ENCODE measurements at places on chromosomes 7 and 10.

DNA sequence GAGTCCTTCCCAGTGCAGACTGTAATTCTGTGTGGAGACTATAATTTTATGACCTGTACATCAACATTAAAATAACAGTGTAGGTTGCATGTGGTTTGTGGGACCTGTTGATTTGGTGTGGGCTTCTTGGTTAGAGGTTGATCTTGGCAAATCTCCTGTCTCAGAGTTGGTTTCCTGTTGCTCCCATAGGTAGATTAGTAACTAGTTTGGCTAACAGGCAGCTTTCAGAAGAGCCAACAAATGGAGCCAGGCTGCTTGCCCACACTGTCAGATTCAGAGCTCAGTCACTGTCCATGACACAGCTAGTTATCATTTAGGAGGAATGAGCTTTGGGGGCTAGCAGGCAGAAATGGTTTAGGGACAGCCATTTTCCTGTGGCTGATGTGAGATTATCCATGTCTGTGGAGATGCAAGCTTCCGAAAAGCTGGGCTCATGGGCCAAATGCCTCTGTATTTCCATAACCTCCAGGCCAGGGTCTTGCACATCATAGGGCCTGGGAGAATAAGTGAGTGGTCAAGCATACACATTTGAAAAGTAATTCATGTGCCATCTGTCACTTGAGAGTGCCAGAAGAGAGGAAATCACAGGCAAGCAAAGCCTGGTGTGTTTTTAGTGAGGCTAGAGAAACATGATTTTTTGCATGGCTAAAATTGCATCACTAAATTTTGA, 33.4 kb downstream of the CCM2 start:
- DNase-seq = no peak

- no peak for DNase-seq
Observed at GRCh38 chr7:156827587-156828203, 65.3 kb downstream of the LMBR1 start.

DNA sequence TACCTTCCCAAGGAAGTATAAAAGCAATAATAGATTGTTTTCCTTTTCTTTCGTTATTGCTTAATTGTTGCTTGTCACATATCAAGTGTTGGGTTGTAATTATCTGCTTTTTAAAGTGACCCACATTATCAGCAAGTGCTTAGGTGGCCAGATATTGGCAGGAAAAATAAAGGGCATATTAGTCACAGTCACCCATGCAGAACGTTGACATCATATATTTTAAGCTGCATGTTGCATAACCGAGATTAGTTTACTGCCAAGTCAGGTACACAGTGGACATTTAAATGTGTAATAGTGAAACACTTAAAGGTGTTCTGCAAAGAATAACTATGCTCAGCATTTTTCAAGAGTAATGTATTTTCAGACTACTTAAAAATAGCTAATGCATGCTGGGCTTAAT, 11.4 kb downstream of the NEBL start:
- DNase-seq = no peak

- DNase-seq = no peak
Observed at GRCh38 chr7:54260941-54261371, 281.2 kb upstream of the VSTM2A start.

DNA sequence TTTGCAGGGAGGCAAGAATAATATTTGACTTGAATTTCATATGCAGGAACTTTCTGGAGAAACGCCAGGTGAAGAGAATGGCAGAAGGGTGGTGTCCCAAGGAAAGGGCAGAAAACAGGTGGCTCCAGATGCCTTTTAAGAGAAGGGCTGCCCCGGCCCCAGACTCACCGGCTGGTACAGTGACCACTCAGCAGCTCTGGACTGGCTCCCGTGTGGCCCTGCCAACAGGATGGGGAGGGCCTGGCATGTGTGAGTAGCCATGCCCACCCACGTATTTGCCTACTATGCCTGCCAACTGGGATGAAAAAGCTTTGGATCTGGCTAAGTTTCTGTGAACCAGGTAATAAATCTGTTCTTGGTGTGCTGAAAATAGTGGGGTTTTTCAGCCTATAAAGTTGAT, 159.5 kb downstream of the PRKAG2 start:
- DNase-seq = no peak

- DNase-seq = no peak
Observed at GRCh38 chr7:97973206-97973658, 16.8 kb downstream of the OCM2 start.

Measured in B cell (primary cell).